ENCODE measurements at places on chromosomes 4 and X.

- no peak for DNase-seq
Observed at GRCh38 chrX:6695717-6696116, 160.8 kb upstream of the VCX3A start.

DNA sequence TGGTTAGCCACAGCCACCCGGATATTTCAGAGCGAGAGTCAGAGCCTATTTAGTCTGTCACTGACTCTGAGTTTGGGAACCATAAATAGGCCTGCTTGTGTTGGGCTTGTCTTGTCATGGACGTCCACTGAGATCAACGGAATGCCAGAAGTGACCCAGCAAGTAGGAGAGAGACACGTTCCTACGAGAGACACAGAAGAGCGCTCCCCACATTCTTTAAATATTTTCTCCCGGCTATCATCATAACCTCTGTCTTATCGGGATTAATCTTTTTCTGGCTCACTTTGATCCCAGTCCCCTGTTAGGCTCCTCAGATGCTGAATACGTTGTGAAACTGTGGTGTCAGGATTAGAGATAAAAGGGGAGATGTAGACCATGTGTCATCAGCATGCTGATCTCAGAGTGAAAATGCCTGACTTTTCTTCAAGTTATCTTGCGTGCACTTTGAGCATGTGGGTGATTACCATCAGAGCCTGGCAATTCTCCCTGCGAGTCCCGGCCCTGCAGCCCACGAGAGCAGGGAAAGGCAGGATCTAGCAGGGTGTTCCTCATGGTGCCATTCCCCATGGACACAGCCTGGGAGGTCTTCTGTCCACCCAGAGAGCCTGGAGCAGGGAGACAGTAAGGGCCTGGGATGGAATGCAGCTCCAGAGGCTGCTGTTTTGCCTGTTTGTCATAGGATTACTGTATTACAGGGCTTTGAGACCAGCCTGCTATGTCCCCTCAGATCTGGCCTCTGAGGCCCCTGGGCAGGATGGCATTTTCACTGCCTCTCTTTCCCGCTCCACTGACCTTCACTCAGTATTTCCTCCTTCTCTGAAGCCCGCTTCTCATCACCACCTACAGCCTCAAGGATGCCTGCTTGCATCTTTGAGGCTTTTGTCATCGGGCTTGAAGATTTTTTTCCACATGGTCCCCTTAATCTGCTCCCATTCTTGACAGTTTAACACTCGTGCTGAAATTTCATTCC is 2.8 kb upstream of the TENM3 start:
- DNase-seq: no peak

DNA sequence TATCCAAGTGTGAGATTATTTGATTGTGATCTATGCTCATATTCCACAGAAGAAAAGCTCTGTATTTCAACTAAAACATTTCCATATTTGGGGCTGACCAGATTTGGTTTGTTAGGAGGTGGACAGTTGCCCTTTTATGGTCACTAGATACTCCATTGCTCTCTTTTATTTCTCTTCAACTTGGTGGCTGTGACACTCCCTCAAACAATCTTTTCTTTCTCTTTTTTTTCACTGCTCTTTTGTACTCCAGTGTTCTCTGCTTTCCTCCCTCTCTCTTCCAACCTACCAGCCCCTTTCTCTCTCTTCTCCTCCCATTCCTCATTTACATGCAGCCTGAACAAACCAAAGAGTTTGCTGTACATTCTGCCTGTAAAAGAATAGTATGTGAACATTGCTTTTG is 48.8 kb downstream of the RBPJ start:
- no peak for DNase-seq

DNA sequence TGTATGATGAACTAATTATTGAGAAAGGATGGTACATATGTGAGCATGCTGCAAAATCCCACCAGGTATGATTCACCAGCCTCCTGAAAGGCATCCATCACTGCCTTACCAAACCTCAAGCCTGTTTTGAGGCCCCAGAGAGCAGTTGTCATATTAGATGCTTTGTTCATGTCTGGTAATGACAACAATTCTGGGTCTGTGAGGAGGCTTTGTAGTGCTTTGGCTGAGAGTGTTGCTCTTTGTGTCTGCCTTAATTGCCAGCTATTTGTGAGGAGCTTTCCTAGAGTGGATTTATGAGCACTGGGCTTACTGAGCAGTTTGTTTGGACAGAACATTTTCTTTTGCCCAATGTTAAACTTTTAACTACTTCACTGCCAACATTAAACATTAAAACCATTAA is 69.2 kb downstream of the HEPH start:
- no peak for DNase-seq

- no peak for DNase-seq
Observed at GRCh38 chrX:111857534-111858060, 18.4 kb upstream of the TRPC5OS start.

DNA sequence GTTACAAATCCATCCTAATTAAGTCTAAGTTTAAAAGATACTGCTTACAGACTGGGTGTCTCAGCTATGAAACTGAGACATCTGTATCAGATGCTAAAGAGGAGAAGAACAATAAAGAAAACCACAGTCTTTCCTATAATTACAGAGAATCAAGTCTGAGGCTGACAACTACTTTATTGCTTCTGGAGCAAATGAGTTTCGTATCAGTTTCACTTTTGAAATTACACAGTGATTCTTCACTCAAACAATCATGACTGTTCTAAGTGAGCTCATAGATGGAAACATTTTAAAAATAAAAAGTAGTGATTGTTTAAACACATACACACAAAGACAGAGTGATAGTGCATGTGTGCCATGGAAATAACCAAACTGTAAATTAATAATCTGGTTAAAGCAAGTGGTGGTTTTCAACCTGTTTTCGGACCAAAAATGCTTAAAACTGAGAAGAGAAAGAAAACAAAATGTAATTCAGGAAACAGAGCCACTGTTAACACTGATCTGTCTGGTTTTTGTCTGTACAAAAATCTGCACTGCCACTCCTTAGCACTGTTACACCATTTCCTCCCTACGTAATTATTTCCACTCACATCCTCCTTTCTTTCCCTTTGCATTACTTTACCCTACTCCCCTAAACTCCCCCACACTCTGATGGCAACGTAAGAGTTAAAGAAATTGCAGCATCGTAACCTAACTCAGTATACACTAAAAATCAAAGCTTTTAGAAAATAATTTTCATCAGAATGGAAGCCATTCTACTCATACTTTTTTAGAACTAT is 12.5 kb downstream of the RFC1 start:
- no peak for DNase-seq
